ENCODE measurements at places on chromosomes 16 and 17.

DNA sequence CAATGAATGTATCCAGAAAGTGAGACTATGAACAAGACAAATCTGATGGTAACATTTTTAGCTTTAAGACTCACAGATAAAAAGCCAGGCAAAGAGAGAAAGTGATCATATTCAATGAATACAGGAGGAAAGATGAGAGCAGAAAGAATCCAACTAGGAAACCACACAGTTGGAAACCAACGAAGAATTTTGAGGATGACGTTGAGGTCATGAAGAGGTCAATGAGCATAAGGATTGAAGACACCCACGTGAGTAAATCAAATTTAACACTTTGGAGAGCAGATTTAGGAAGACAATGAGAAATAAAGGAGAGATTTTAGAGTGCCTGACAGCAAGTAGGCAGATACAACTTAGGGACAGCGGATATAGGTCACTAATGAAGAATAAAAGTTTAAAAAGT, 948.1 kb downstream of the KCNJ2 start:
- no peak for DNase-seq

- no peak for DNase-seq
Measured at GRCh38 chr16:79949417-79949816, 348.9 kb upstream of the MAF start.

DNA sequence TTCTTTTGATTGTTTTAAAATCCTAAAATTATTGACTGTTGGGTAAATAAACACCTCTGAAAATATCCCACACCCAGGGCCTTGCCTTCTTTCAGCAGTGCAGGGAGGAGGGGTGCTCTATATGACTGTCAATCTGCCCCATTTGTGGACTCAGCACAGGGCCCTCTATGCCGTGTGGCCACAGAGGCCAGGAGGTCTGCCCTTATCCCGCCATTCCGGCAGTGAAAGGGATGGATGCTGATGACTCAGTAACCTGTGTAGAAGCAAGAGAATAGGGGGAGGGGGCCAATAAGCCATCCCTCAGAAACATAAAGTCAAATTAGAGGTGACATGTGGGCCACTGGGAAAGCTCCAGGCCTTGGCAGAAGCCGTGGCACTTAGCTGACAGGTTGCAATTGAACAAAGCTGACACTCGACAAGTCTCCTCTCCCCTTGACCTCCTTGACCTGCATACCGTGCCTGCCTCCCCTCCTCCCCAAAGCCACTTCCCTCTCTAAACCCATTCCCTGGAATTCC, 281.4 kb upstream of the DYNLRB2 start:
- no peak for DNase-seq

DNA sequence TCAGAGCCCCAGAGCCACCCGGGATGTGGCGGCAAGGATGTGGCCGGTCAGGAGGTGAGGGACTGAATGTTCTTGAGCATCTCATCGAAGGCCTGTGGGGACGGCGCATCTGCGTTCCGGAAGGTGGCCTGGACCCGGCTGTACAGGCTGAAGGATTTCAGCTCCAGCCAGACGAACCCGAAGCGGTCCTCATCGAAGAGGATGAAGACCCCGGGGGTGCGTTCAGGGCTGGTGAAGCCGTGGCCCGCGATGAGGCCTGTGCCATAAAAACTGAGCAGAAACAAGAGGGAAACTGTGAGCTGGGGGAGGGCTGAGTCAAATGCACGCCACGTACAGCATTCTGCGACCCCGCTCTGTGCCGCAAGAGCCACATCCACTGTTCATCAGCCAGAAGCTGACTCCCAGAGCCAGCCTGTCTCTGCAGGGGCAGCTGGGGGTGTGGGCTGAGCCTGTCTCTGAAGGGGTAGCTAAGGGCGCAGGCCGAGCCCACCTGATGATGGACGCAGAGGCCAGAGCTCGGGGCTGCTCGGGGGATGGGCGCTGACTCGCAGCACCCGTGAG, 14.1 kb upstream of the C16orf95 start:
- no peak for DNase-seq

GRCh38 chr16:65688301-65688700, 566.4 kb upstream of the CDH11 start:
- DNase-seq, result no peak

DNA sequence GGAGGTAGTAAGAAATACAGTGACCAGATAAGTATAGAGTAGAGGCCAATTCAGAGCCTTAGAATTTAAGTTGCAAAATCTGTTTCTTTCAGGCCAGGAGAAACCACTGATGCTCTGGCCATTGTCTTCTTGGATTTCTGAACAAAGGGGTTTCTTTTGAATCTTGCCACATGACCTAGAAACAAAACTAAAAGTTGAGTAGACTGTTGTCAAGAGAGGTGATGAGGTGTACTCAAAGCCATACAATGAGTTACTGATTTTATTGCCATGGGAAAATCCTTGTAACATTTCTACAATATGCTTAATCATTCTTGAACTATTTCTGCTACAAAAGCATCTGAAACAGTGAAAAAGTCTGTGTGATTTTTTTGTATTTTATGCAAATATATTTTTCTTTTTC, 881.3 kb downstream of the CDH11 start:
- no peak for DNase-seq

- DNase-seq, result peak; percentile 61
Measured at GRCh38 chr16:66911112-66911511, 7.6 kb downstream of the CDH16 start.

DNA sequence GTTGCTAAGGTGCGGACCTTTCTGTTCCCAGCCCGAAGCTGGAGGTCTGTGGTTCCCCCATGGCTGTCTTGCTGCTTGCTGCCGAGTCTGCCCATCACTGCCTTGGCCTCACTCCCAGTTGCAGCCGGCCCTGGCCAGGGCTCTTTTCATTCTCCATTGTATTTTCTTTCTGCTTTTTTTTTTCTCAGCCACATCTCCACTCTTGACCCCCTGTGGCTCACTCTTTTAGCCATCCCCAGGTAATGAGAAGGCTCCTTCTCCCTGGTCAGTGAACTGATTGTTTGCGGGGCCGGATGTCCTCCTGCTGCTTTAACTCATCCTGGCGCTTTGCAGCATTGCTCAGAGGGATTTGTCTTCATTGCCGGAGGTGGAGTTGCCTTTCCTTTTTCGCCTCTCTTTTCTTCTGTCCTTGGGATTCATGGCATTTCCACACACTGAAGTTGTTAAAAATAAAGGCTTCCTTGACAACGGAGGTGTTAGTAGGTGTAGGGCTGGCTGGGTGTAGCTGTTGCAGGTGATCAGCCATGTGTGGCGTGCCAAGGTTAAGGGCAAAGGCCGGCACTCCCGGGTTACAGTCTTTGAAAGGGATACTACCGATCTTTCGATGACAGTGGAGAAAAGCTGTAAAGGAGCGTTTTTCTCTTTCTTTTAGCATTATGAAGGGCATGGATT, 34.1 kb downstream of the MAP2K6 start:
- DNase-seq, result no peak

DNA sequence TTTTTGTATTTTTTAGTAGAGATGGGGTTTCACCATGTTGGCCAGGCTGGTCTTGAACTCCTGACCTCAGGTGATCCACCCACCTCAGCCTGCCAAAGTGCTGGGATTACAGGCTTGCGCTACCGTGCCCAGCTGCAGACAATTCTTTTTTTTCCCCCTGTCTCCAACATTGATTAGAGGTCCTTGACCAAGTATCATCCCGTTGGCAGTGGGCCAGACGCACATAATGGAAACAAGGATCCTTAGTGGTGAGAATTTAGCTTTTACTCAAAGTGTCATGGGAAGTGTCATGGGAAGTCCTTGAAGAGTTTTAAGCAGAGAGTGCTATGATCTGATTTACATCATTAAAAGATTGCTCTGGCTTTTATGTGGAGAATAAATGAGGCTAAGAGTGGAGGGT, 2.1 kb upstream of the FBXO47 start:
- DNase-seq, result no peak

GRCh38 chr16:79480056-79480455, 120.5 kb downstream of the MAF start:
- no peak for DNase-seq

GRCh38 chr16:87328846-87329245, 11.7 kb upstream of the C16orf95 start:
- DNase-seq, result no peak

- no peak for DNase-seq
Measured at GRCh38 chr16:88281858-88282563, 100.7 kb upstream of the ZNF469 start.

GRCh38 chr16:87570938-87571867, 31.1 kb upstream of the JPH3 start:
- DNase-seq, result no peak

DNA sequence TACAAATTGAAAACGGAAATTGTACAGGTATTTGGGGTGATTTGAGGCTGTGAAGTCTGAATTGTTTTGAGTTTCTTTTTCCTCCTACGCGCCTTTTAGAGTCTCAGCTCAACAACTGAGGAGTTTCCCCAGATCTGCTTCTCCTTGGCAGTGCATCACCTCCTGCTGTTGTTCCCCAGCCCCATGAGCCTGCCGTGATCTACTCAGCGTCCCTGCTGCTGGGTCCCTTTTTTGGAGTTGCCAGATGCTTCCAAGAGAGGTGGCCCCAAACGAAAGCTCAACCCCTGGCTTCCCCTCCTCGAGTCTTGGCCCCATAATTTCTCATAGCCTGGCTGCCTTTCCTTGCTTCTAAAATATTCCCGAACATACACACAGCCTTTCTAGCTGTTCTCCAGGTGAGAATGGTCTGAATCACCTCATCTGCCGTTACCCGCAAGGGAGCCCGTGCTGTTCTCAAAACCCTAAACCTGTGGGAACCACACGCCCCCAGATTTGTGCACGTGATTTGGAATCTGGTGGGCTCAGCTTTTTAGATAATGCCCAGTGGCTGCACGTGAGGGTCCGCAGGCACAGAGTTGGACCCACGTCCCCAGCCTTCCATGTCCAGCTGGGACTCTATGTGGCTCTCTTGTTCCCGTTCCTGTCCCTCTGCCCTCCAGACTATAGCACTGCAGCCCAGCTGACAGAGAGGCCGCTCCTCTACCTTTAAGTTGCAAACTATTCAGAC, 179.1 kb upstream of the CHMP6 start:
- no peak for DNase-seq

DNA sequence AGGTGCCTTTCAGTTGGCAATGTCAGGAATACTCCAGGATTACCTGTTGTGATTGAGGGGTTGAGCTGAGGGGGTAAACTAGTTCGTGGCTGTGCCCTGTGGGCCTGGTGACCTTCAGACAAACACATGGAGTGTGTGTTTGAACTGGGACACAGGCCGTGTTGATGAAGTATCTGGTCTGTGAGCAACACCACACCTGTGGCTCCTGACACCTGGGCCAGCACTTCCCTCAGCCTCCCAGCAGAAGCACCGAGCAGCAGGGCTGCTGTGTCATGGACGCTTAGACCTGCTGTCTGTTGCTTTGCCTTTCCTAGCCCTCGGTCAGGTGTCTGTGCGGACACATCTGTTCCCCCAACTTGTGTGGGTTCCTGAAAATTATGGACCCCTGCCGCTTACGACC, 82.9 kb downstream of the KSR1 start:
- DNase-seq, result no peak

DNA sequence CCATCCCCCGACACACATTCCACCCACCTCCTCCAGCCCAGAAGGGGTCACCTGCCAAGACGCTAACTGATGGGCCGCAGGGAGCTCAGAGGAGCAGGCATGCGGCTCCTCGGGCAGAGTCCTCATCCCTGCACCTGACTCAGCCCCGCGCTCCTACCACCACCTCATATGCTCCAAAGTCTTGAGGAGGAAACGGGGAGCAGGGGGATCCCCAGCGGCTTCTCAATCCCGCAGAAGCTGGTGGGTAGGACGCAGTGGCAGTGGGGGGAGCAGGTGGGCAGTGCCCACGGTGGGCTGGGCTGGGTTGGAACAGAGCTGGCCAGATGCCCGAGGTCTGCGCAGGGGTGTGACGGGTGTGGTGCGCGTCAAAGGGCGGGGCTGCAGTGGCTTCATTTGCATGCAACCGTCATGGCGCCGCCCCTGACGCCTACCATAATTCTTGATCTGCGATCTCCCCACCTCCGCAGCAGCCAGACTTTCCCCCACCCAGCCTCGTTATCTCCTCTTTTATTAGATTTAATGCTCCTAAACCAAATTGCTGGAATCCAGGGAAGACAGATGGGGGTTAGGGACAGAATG, 39.0 kb upstream of the EMP2 start:
- no peak for DNase-seq

GRCh38 chr17:69060822-69061221, at the start of gene ABCA9:
ABCA9 (minus strand) TSS chr17:69060927; CDS start chr17:69051126, 9,801 bp downstream.
- no peak for DNase-seq

GRCh38 chr16:56241596-56241995, 50.3 kb downstream of the GNAO1 start:
- DNase-seq, result no peak

DNA sequence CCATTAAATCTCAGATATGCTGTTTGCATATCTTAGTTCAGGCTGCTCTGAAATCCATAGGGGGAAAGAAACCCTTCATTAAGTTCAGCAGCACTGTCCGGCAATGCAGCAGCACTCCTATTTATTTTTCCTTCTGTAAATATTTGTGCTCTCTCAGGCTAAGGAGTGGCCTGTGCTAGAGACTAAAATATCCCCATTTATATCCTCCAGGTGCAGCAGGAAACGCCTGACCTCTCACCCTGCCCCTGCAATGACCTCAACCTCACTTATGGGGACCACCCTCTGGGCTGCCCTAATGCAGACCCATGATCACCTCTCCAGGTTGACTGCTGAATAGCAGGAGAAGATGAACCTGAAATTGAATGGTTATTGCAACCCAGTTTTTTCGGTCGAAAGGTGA, 165.0 kb upstream of the ELAC2 start:
- no peak for DNase-seq

DNA sequence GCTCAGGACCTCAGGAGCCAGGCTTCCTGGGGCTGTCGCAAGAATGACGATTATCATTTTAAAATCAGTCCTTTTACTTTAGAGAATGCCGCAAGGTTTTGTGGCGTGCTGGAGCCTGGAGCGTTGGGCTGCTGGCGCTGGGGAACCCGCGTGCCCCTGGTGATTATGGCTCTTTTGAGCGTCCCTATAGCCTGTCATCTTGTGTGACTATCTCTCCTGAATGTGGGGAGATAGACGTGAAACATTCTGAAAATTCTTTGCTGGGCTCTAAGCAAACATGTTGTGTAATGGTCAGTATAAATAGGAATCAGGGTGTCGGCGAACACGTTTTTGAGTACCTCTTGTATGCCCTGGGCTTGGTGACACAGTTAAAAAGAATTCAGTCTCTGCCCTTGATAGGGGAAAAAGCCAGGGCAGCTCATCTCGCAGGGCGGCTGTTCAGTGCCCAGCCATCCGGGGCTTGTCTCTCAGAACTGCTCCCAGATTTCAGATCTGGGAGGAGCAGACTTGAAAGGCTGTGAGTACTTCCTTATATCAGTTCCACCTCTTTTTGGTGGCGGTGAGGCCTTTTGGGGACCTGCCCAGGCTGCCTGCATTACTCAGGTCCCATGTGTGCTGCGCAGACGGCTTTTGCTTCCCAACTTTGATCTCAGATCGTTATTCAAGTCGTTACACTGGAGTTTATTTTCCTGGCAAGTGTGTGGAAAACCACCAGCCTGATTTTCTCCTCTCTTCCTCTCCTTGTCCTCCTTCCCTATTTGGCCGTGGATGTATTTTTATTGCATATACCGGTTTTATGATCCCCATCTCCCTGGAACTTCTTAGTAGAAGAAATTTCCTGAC, 973 bp downstream of the SLC7A6 start:
- peak; percentile 85 for DNase-seq

- DNase-seq, result no peak
Measured at GRCh38 chr17:57478478-57479250, 222.3 kb downstream of the MSI2 start.

GRCh38 chr16:83842291-83842690, 34.5 kb downstream of the HSBP1 start:
- no peak for DNase-seq

- DNase-seq, result no peak
Measured at GRCh38 chr16:88703486-88704309, 2.5 kb downstream of the RNF166 start.

- DNase-seq, result peak; percentile 2
Measured at GRCh38 chr17:55090079-55090492, 121.5 kb downstream of the STXBP4 start.
